Hair follicle dermal papilla cell (primary cell): ENCODE measurements at places on chromosomes 5 and 9. TPM values are rescaled to one million over a fixed set of nuclear protein-coding genes. Genes with fewer than 3 reads are reported as not detected.

The GNPDA1 gene
- total RNA-seq: 66.2 and 75.7 TPM in 2 replicates

The GDNF gene
- 9.5 and 11.5 TPM in 2 replicates for total RNA-seq

The NUP214 gene
- 18.9 and 20.3 TPM in 2 replicates for total RNA-seq

The MRPS2 gene
- 17.0 and 34.1 TPM in 2 replicates for total RNA-seq

The HAVCR2 gene
- total RNA-seq: 0.16 and 0.36 TPM in 2 replicates

The CDH9 gene
- 0.12 TPM in 1 of 2 replicates, not detected in the other for total RNA-seq

The RANBP17 gene
- total RNA-seq: 1.1 and 3.0 TPM in 2 replicates
